Fibroblast of pulmonary artery (primary cell): ENCODE measurements at places on chromosomes 7 and 10.

DNA sequence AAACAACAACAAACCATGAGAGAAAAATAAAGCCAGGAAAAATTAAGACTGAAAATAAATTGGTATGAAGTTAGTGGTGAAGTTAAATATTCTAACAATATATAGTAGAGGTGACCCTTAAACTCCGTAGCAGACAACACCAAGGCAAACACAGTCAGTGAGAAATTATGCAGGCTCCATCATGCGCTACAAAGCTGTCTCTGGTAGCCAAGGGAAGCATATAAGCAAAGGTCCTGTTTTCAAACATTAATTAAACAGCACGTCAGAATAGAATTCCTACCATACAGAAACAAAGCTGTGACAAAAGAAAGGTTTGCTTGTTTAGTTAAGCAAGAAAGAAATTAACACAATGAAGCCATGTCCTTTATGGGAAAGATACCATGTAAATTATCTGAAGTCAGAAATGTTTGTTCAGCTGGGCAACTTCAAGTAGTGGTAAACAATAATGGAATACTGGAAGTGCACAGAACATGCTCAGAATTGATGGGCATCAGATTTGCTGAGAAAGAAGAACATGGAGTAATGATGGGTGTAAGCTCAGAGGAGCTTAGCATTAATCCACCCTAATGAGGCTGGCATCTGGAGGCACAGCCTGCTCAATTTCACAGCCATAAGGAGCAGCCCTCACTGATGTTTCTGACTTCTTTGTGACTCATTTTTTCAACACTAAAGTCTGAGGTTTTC lies 75.7 kb downstream of the IGF2BP3 start:
- no peak for DNase-seq

- DNase-seq = no peak
These were observed 119.2 kb downstream of the EPC1 start for GRCh38 chr10:32227802-32228201.

GRCh38 chr10:108894402-108895301 lies 1028.7 kb downstream of the XPNPEP1 start:
- no peak for DNase-seq

GRCh38 chr10:80662429-80663261 lies 124.9 kb downstream of the SH2D4B start:
- peak; percentile 82 for DNase-seq

DNA sequence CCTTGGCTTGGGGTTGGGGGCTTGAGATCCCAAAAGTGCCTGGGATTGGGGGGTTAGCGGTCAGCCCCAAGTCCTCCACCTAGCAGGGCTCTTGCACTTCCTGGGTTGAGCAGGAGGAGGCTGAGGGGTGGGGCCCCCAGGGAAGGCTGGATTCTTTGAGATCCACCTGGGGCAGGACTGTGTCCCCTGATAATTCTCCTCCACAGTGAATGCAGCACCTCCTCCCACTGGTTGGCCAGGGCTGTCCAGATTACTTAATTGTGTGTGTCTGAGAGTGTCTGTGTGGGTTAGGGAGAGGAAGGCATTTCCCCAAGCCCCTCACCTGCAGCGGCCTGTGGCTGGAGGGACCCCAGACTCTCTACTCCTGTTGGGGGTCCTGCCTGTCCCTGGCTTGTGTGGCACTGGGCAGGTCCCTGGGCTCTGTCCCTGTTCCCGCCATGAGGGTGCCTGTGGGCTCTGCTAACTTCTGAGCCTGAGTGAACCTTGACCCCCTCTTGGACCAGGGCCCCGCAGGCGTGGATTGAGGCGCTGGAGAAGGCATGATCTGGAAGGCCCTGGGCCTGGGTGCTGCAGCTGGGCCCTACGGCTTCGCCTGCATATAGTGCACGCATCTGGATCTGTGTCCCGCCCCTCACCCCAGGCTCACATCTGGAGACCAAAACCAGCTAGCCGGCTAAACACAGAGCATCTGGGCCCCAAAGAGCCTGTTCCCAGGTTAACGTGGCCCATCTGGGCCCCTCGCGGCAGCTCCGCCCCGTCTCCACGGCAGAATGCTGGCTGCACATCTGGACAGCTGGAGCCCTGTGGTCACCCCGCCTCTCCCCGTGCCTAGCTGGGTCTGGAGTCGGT lies 10.4 kb downstream of the TMEM270 start:
- no peak for DNase-seq

DNA sequence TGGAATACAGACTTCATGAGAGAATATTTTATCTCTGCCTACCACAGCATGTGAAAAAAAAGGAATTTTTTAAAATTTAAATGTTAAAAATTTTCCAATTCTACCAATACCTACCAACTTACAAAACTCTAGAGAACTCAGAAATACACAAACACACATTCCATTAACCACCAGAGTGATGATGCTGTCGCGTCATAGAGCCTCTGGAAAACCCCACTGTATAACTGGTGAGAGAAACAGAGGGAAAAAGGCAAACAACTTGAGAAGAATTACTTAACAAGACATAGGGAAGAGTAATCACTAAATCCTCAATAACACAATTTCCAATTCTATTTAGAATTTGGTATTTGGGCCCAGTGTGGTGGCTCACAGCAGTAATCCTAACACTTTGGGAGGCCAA lies 6.2 kb upstream of the SPOCK2 start:
- DNase-seq = no peak

- peak; percentile 55 for DNase-seq
These were observed at the start of gene NIPSNAP2 for GRCh38 chr7:55964261-55965099. TSS of gene NIPSNAP2 (plus strand) at chr7:55964585. CDS start at chr7:55964610, 25 bp downstream.

DNA sequence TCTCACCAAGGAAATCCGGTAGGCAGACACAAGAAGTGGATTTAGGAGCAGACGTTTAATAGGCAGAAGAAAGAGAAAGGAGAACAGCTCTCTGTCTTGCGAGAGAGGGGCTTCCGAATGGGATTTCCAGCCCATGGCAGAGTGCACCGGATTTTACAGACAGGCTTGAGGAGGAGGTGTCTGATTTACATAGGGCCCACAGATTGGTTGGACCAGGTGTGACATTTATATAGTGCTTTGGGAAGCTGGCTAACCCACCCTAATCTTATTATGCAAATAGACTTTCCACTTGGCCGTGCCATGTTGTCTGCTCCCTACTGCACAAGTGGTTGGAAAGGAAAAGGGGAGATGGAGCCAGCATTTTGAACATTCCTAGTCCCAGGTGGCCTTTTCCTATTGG lies 57.8 kb downstream of the ANKMY2 start:
- no peak for DNase-seq

DNA sequence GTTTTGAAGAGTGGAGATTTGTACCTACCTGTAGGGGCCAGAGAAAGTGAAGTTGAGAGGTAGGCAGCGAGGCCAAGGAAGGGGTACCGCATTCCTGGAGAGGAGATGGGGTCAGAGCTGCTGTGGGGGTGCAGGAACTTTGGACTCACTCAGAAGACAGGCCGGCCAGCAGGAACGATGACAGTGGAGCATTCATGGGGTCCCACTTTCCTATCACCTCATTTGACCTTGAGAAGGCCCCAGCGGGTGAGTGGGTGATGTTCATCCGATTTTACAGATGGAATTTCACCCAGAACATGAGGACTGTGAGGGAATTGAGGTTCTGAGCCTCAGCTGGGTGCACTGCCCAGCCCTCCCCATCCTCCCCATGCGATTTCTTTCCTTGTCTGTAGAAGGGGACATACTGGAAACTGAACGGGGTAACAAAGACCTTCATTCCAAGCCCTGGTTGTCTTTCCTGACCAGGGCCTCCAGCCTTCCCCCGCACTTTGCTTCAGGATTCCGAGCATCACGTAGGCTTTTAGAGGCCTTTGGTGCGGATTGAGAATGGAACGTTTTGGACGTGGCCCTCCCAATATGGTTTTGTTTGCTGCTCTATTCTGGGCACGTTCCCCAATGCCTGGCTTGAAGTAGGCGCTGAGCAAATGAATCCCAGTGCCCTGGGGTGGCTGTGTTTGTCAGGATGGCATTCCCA lies 87.3 kb downstream of the ADCY1 start:
- no peak for DNase-seq

DNA sequence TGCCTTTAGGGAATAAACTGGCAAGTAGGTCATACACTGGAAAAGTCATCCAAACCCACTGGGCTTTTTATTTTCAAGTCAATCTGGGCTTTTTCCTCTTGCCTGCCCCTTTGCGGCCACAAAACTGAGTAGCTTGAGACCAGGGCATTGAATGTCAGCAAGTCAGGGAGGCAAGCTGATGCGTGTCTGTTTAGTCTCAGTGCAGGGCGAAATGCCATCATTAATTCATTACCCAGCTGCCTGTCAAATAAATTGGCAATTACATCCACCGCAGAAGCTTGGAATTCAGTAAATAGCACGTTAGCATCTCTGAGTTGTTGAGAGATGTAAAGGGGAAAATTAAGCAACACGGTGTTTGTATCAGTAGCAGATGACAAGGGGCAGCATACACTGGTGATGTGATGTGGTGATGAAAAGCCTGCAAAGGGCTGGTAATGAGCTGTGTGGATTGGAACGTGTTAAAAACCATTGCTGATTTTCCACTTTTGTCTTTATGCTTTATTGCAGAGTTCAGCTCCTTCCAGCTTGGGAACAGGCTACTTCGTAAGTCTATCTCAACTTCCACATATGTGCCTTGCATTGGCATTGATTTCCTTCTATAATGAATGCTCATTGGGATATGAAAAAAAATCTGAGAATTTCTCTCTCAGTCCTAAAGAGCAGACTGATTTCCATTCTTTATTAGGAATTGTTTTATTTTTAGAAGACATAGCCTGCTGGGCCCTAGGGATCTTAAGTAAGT lies 535.9 kb downstream of the AUTS2 start:
- no peak for DNase-seq

GRCh38 chr10:36358736-36359135 lies 716.6 kb upstream of the FZD8 start:
- no peak for DNase-seq

DNA sequence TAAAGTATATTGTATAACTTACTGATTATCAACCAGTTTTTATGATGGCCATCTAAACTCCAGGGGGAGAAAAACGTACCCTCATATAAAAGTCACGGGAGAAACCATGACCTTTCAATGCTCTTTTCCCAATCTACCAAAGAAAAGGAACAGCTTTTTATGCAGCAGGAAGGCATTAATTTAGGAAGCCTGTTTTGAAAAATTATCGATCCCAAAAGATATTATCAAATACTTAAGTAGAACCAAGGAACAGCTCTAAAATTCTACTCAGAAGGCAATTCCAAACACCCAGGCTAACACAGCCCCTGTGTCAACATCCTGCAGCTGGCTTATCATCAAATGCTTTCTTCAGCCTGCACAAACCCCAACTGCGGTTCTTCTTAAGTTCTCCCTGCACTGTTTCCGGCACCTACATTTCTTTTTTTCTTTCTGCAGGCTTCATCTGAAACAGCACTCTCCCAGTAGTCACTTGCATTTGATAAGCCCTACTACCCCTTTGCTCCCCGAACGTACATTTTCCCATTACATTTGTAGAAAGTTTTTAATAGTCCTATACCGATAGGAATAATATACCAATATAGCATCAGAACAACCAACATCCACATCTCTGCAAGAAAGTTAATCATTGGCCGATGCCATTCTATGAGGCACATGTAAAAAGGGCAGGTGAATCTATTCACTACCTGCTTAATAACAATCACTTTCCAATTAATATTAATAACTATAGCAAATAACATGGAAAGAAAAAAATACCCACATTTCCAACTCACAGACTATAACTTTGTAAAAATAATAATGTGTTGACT lies 47.9 kb downstream of the PIP4K2A start:
- DNase-seq = peak; percentile 57

GRCh38 chr7:84924353-84924752 lies 262.5 kb downstream of the SEMA3D start:
- no peak for DNase-seq

DNA sequence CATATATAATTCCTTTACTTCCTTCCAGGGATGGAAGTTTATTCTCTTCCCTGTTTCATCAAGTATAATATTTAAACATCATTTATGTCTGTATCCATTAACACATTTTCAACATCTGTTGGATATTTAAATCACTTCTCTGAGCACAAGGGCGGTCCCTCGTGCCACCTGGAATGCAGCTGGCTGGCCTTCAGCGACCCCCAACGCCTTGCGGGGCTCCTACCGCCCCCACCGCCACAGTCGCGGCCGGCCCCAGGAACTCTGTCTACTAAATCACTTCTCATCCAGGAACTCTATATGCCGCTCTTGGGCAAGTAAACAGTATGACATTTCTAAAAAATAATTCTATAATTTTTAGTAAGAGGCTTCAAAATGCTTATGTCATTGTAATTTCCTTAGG lies 221.1 kb upstream of the PTN start:
- no peak for DNase-seq

DNA sequence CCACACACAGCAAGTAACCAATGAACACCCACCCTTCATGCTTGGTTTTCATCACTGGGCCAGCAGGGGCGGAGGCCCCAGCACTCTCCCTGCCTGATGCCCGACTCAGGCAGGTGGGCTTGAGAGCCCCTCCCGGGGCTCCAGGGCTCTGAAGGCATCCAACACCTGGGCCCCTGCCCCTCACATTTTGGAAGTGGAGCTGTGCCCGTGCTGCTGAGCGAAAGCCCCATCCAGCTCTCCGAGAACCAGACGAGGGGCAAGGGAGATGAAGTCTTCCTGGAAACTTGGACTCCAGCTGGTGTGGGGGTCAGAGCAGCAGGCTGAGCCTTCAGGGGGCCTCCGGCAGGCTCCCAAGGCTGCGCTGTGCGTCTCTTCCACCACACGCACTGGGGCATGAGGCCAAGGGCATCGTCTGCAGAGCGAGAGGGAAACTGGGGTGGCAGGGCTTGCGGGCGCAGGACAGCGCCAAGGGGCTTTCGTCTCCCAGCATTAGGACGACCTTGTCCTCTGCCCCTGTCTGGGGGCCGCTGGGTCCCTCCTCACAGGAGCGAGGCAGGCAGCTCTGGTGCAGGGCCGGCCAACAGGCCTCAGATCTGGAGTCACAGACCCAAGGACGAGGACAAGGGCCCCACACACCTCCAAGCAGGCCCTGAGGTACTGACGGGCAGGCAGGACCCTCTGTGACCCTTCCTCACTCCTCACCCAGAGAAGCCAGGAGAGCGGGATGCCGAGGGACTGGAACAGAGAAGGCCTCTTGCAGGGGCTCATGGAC lies 108.3 kb upstream of the FAM20C start:
- no peak for DNase-seq

GRCh38 chr7:98640375-98640774 lies 23.3 kb downstream of the NPTX2 start:
- DNase-seq = no peak
